ENCODE measurements at places on chromosomes 1 and 21. TPM values are rescaled to one million over a fixed set of nuclear protein-coding genes. Genes with fewer than 3 reads are reported as not detected.

PODN gene
- 0.30 TPM for total RNA-seq

OR2T2 gene
- not detected for total RNA-seq

SPATA45 gene
- not detected for total RNA-seq

AMPD1 gene
- total RNA-seq = not detected

CD5L gene
- not detected for total RNA-seq

RBM11 gene
- not detected for total RNA-seq

SORT1 gene
- 15.5 TPM for total RNA-seq

LCE3A gene
- not detected for total RNA-seq

TOMM40L gene
- total RNA-seq = 8.4 TPM

ABL2 gene
- total RNA-seq = 11.9 TPM

DNAJC8 gene
- 52.5 TPM for total RNA-seq

UMODL1 gene
- total RNA-seq = not detected

CFAP107 gene
- not detected for total RNA-seq

UBE4B gene
- 26.2 TPM for total RNA-seq

CSDE1 gene
- 540 TPM for total RNA-seq

ACOT7 gene
- 105 TPM for total RNA-seq

GPX7 gene
- 55.5 TPM for total RNA-seq

GNG12 gene
- 85.6 TPM for total RNA-seq

ATP1A4 gene
- total RNA-seq = not detected

CLCA1 gene
- total RNA-seq = not detected
